ENCODE measurements at places on chromosomes 1 and 21. TPM values are rescaled to one million over a fixed set of nuclear protein-coding genes. Genes with fewer than 3 reads are reported as not detected.

ASH1L gene
- total RNA-seq: 28.9 TPM

ZMYND12 gene
- 3.8 TPM for total RNA-seq

TNFRSF18 gene
- not detected for total RNA-seq

VCAM1 gene
- total RNA-seq: 5.4 TPM
